ENCODE measurements at places on chromosomes 3 and 15.
A peak's percentile ranks its signal among the peaks of the same experiment; 100 is the strongest.

DNA sequence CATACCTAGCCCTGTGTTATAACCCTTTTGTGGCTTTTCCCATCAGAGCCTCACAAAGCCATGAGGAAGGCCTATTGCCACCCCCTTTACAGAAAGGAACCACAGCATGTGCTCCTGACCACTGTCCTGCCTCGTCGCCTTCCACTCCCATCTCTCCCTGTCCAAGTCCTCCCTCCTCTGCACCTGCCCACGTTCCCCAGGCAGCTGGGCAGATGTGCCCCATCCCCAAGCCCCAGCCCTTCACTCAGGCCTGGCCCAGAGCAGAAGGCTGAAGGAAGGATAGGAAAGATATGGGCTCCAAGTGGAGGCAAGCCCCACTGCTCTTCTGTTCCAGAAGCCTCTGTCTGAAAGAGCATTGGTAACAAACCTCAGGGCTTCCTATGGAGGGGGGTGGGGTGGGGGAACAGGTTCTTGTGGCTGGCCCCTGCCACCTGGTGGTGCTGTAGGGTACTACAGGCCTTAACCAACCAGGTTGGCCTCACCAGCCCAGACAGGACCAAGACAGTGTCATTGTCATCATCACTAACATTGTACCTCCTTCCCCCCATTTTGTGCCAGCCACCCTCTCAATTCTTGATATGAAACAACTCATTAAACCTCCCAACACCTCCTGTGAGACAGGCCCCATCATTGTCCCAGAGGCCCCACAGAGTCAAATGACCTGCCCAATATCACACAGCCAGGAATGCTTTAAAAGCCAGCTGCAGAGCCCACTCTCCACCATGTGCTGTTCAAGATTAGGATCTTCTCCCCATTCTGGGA lies 10.0 kb downstream of the POC1A start:
- DNase-seq = peak; percentile 79

DNA sequence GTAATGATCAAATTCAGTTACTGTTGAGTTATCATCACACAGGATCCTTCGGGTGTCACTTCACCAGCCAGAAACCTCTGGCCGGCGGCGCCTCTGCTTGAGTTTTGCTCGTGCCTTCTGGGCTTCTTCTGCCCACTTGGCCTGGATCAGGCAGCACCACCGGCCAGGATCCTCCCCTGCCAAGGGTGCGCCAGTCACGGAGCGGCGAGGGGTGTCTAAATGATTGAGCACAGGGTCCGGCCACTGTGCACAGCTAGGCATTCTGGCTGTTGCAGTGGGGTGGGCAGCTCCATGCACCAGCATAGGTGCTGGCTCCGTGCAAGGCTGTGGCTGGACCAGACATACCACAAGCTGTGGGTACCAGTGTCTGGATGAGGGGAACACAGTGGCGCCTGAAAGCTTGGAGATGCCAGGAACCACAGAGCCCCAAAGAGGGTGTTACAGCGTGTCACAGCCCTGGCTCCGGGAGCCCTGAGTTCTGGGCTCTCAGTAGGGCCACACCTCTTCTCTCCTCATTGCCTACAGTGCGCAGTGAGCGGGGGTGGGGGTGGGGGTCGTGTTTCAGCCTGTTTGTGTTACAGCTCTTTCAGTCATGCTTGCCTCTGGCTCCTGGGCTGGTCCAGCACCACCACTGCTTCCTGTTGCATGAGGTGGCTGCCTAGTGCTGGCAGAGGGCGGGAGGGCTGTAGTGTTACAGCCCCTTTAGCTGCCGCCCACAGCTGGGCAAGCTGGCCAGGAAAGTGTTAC lies 169.4 kb downstream of the FNDC3B start:
- DNase-seq = no peak

DNA sequence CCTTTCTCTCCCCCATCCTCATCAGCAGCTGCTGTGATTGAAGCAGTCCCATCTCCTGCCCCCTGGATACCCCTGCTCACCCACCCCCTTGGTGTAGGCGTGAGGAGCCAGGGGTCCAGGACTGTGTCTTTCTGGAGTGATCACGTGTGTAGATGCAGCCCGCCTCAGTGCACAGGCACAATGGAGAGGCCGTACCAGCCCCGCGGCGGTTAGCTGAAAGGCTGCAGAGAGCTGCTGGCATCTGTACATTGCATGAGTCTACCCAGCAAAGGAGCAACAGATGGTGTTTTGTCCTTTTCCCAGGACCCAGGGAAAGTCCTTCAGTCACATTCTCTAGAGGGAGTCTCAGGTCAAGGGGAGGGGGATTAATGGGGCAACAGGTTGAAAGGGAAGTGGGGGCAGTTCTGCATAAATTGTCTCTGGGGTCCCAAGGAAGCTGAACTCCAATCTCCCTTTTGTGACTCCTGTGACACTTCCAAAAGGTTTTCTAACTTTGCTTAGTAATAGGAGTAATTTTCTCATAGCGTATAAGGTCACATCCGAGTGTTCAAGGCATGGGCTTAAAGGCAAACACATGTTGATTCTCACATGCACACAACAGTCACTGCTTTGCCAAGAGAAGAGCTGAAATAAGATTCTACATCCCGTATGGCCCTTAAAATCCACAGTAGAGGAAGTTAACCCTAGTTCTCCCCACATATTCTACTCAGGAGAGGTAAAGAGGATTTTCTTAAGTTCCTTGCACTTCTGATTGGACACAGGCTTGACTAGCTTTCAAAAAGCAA lies 7.1 kb downstream of the CSPG5 start:
- DNase-seq = peak; percentile 33

GRCh38 chr3:120419797-120420196 lies 31.0 kb downstream of the FSTL1 start:
- DNase-seq = no peak

DNA sequence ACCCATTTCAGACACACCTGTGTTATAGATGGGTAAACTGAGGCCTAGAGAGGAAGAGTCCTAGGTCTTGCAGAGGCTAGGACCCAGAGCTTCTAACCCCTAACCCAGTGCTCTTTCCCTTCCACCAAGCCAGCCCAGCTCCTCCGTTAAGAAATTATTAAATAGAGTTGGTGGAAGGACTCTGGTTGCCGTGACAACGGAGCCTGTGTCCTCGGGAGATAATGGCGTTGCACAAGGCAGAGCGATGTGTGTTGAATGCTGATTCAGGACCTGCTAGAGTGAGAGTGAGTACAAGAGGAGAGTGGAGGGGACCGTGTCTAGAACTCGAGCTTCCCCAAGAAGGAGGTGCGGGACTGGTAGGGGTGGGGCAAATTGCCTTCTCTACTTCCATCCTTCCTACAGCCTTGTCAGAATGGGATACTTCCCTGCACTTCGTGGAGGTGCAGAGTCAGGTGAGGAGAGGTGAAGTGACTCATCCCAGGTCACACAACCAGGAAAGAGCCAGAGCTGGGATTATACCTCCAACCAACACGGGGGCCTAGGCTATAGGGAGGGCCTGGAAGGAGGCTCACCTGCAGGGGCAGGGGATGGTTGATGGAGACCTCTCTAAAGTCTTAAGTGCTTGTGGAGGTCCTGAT lies 8.6 kb downstream of the SLC6A1 start:
- peak; percentile 81 for DNase-seq

DNA sequence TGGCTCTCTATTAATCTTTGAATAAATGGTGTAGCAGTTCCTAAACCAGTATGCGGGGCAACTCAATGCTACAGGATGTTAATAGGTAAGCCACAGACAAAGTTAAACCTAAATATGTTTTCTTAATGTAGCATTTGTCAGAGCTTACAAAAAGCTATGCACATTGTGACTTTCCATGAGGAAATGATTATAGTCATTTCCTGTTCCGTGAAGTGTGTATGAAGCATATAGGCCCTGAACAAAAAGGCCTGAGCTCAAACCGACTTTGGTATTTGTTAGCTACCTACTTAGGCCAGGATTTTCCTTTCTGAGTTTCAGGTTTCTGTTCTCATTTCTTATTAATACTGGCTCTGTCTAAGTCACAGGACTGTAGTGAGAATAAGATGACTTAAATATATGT lies 14.2 kb downstream of the ZNF80 start:
- no peak for DNase-seq

DNA sequence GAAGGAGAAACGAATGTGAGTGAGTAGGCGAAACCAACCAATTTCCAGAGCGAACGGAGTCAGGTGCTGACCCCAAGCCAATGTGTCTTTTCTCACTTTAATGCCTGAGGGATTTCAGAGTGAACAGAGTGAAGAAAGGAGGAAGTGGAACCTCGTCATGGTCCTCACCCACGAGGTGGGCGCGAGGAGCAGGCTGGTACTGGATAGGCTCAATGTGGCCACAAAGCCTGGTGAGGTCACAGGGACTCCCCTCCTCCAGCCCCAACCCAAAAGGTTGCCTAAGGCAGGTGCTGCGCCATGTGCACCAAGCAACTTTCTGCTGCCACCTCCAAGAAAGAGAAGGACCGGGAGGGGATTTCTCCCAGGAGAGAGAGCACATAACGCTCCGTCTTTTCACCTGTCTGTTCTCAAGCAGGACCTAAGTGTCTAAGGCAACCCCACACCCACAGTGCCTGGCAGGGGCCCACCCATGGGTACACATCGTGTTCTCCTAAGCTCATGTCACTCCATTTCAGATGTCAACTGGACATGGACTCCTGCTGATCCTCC lies 3.8 kb downstream of the NRROS start:
- DNase-seq = no peak

DNA sequence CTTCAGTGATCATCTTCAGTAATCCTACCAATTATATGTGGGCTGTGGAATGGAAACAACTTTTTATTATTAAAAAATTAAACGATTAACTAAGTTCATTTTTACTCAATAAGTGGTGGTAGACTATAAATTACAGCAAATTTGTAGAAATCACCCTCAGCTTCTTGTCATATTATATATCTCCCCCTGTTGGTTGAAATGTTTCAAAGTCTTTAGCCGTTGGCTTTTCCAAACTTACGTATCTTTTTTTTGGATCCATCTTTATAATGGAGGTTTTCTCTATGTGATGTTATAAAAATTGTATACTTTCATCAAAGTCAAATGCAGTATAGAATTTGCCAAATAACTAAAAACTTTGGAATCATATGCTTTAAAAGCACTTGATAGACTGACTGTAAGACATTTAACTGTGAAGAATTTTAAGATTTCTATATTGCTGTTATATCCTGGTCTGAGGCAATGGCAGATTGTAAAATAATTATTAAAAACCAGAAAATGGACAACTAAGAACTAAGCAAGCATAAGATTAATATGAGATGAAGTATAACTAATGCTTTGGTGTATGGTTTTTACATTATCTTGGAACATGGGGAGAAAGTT lies 44.7 kb downstream of the ATP11B start:
- DNase-seq = no peak

GRCh38 chr3:41681479-41681878 lies 280.4 kb downstream of the ULK4 start:
- no peak for DNase-seq

- no peak for DNase-seq
These were observed 84.4 kb downstream of the DNAJB8 start for GRCh38 chr3:128382221-128382807.

- DNase-seq = no peak
These were observed 33.3 kb downstream of the CMTM6 start for GRCh38 chr3:32469151-32469874.

GRCh38 chr3:192207651-192208050 lies 519.7 kb downstream of the FGF12 start:
- no peak for DNase-seq

DNA sequence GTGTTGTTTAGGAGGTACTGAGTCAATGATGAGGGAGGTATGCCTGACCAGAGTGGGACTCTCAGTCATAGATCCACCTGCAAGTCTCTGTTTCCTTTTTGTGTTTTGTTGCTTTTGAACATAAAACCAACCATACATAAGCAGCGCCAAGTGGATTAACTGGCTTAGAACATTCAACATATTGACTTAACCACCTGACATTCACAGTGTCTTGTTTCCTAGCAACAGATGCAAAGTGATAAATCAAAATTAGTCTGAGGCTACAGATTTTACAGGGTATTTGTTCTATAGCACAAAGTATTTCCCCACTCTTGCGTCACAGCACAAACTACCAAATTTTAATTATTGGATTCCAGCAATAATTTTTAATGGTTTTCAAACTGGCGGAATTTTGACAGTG lies 283.8 kb downstream of the BBX start:
- DNase-seq = no peak

GRCh38 chr15:38229705-38230310 lies 22.8 kb upstream of the SPRED1 start:
- no peak for DNase-seq

DNA sequence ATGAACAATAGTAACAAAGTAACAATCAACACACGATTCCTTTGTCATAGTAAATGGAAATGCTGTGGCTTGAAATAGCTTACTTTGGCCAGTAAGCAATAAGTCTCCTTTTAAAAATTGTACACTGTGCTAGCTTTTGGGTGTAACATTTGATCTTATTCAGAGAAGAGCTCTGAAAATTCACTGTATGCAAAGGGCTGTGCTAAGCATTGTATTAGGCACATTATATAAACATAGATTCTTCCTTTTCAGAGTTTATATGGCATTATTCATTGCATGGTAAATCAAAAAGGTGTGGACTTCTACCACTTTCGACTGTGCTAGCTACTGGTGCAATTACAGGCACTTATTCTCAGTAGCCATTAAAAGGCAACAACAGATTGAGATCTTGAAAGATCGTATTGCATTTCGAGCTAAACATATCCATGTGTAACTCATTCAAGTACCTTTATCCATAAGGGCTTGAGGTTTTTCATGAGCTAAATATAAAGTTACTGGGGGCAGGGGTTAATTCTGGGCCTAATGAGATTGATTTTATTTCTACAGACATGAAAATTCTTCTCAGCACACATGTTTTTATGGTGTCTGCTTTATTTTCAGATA lies 246.8 kb downstream of the NR1D2 start:
- no peak for DNase-seq

DNA sequence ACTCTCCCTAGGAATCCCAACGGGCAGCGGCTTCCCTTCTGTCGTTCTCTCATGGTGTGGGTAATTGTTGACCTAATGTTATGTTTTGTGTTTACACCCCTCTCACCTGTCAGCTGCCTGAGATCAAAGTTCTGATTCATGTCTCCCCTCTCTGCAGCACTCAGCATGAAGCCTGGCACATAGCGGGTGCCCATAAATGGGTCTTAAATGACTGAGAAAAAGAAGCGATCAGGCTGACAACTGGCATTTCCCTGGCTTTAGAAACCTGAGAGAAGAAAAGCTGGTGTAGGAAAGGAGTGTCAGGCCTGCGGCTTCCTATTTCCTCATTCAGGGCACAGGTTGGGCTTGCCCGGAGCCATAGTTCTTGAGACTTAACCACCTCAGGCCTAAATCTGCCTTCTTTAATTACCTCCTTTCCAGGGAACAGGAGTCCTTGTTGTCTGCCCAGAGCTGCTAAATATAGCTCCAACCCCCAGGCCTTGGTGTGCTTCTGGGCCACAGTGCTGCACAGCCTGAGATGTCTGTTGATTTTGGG lies 31.8 kb downstream of the LPP start:
- DNase-seq = no peak

- no peak for DNase-seq
These were observed 174.5 kb upstream of the LRIG1 start for GRCh38 chr3:66675366-66675765.

Data from putamen (tissue), 1 donor.